ENCODE measurements at places on chromosomes 13 and 19. TPM values are rescaled to one million over a fixed set of nuclear protein-coding genes. Genes with fewer than 3 reads are reported as not detected.

Gene SPRED3
- polyA plus RNA-seq, result 0.07 TPM

Gene URAD
- not detected for polyA plus RNA-seq

Gene ZNF808
- polyA plus RNA-seq, result 11.5 TPM

Gene POLR2I
- 165 TPM for polyA plus RNA-seq

Gene CACNG6
- not detected for polyA plus RNA-seq

Gene VSTM1
- polyA plus RNA-seq, result not detected
